Stimulated activated CD4-positive, alpha-beta T cell treated with anti-CD3 and anti-CD28 coated beads, Interleukin-1b, Interleukin-23, amount 100 ng/mL, for 1 hour (primary cell): ENCODE measurements at places on chromosomes 7 and 10.

DNA sequence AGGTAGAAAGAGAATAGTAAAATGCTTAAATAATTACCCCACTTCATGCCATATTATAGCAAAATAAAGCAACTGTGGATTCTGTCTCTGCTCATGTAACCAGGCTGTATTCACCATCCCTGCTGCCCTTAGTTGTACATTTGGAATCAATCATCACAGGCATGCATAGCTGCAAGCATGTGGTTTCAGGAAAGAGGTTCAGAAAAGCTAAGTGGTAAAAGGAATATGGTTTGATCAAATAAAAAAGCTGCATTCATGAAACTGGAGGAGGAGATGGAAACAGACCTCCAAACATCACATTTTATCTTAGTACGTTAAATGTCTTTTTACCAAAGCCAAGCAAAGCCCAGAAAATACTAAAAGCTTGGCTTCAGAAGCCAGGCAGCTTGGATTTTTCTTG is 81.3 kb downstream of the ADAM22 start:
- no peak for DNase-seq

DNA sequence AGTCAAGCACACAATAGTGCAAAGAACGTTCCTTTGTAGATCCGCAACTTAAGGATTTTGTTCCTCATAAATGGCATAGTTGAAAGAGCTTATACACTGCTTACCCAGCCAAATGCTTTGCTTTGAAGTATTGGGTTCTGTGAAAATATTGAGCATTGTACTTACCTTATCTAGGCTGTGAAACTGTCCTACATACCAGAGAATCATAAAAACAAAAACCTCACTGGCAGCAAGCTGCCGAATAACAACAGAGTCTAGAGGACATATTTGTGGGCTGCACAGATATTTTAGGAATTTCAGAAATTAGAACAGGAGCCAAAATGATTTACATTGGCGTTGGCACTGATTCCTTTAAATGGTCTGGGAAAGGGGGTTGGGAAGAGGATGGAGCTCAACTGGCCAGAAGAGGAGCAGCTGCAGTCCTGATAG is 174.8 kb downstream of the RTKN2 start:
- DNase-seq, result no peak

GRCh38 chr10:19930936-19931893 is 115.0 kb downstream of the PLXDC2 start:
- no peak for DNase-seq

GRCh38 chr7:92737706-92738105 is 98.7 kb downstream of the CDK6 start:
- DNase-seq, result no peak

DNA sequence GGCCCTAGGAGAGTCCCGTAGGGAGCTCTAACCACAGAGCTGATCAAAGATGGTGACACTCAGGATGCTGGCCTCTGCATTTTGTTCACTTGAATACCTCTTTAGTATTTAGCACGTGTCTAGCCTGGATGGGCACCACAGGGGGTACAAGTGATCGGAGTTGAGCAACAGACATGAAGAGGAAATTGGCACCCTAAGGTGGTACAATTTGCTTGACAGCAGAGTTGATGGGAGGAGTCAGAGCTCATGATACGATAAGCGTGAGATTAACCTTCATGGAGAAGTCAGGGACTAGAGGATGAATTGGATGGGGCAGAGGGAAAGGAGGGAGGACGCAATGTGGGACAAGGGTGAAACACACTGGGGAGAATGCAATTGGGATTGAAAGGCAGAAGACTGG is 9.9 kb upstream of the ZNF212 start:
- no peak for DNase-seq

DNA sequence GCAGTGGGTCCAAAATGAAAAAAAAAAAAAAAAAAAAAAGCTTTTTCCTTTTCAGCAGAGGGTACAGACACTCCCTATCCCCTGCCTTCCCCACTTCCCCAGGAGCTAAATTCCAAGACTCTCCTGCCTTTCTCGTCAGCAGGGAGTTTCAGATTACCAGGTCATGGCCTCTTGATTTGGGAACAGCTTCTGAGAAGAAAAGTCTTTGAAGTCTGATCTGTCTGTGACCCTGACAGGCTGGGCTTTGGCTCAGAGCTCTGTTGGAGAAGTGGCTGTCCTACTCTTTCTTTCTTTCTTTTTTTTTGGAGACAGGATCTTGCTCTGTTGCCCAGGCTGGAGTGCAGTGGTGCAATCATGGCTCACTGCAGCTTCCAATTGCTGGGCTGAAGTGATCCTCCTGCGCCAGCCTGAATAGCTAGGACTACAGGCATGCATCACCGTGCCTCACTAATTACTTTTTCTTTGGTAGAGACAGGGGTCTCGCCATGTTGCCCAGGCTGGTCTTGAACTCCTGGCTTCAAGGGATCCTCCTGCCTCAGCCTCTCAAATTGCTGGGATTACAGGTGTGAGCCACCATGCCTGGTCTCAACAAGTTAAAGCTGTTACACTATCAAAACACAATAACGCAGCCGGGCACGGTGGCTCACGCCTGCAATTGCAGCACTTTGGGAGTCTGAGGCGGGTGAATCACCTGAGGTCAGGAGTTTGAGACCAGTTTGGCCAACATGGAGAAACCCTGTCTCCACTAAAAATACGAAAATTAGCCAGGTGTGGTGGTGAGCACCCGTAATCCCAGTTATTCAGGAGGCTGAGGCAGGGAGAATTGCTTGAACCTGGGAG is 59.9 kb downstream of the COL26A1 start:
- DNase-seq, result no peak

- DNase-seq, result no peak
These were observed 6.8 kb upstream of the SPOCK2 start for GRCh38 chr10:72095195-72095594.

- DNase-seq, result no peak
These were observed 5.7 kb upstream of the OR6V1 start for GRCh38 chr7:143046426-143046851.

- no peak for DNase-seq
These were observed 11.2 kb downstream of the ZFYVE27 start for GRCh38 chr10:97748116-97748515.
